ENCODE measurements at places on chromosomes 2 and 18.
A peak's percentile ranks its signal among the peaks of the same experiment; 100 is the strongest.

DNA sequence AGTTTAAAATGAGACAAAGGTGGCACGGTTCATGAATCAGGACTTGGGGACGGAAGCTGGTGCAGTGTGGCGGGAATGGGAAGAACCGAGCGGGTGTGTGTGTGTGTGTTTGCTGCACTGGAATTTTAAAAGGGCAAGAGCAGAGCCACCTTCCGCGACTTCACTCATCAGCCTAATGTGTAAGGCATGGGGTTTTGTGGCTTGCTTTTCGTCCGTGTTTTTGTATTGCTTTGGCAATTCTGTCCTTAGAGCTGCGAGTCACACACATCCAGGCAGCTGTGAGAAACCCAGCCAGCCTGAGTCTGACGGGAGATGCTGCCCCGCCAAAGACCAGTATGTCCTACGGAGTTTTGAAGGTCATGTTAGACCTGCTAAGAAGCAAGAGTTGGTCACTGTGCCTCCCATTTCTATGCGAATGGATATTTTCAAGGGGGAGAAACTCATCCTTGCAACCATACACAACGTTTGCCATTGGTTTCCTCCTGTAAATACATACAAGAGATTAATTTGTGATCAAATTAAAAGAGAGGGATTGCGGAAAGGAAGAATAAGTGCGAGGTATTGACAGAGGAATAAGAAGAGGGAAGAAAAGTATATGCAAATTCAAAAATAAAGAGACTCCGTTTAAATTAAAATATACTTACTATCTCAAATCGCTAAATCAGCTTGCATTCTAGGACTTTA is 665 bp upstream of the CACNB4 start:
- DNase-seq: peak; percentile 52
- H3K27ac ChIP-seq: peak overlapping the region; percentile 71
- H3K36me3 ChIP-seq: no peaks in the 10 kb centered on the region

GRCh38 chr2:48483506-48483905 is 46.4 kb upstream of the STON1 start:
- H3K4me3 ChIP-seq: no peak overlapping the region
- no peaks in the 10 kb centered on the region for H3K27me3 ChIP-seq
- peaks cover 13% of the 10 kb centered on the region for H3K36me3 ChIP-seq
- no peak overlapping the region for H3K27ac ChIP-seq
- peaks cover 6% of the 10 kb centered on the region for H3K4me1 ChIP-seq

GRCh38 chr18:59150236-59150635 is 10.6 kb downstream of the SEC11C start:
- H3K27me3 ChIP-seq: no peaks in the 10 kb centered on the region
- H3K36me3 ChIP-seq: no peaks in the 10 kb centered on the region
- H3K4me3 ChIP-seq: no peak overlapping the region
- no peak for DNase-seq

- no peak overlapping the region for H3K4me3 ChIP-seq
- peaks cover 30% of the 10 kb centered on the region for H3K27me3 ChIP-seq
- H3K4me1 ChIP-seq: peaks cover 7% of the 10 kb centered on the region
- H3K27ac ChIP-seq: no peak overlapping the region
These were observed 194.9 kb upstream of the POU3F3 start for GRCh38 chr2:104658904-104659591.

GRCh38 chr18:48026216-48026615 is 95.8 kb upstream of the SMAD2 start:
- no peak overlapping the region for H3K4me3 ChIP-seq
- no peak overlapping the region for H3K27ac ChIP-seq
- no peak for DNase-seq
- H3K27me3 ChIP-seq: peaks cover 7% of the 10 kb centered on the region

GRCh38 chr2:58606799-58607198 is 365.7 kb upstream of the FANCL start:
- no peaks in the 10 kb centered on the region for H3K27me3 ChIP-seq
- H3K27ac ChIP-seq: no peak overlapping the region
- no peak overlapping the region for H3K4me3 ChIP-seq
- no peaks in the 10 kb centered on the region for H3K36me3 ChIP-seq
- DNase-seq: no peak
- H3K4me1 ChIP-seq: no peaks in the 10 kb centered on the region

DNA sequence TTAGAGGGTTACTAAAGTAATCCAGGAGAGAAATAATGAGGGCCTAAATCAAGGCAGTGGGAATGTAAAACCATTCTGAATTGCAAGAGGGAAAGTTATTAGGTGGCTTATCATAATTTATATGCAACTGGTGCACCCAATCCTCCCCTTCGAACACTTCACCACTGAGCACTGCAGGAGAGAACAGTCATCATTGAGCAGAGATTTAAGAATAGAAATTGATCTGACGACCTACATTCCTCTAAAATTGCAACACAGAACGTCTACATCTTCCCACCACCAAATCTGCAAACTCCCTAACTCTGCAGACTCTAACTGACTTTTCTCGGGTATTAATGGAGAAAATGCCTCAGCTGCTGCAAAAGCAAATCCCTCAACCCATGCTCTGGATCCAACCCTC is 138.5 kb upstream of the CDH20 start:
- no peaks in the 10 kb centered on the region for H3K36me3 ChIP-seq
- no peak overlapping the region for H3K27ac ChIP-seq
- DNase-seq: no peak
- H3K4me1 ChIP-seq: no peaks in the 10 kb centered on the region
- H3K27me3 ChIP-seq: no peaks in the 10 kb centered on the region
- no peak overlapping the region for H3K4me3 ChIP-seq

DNA sequence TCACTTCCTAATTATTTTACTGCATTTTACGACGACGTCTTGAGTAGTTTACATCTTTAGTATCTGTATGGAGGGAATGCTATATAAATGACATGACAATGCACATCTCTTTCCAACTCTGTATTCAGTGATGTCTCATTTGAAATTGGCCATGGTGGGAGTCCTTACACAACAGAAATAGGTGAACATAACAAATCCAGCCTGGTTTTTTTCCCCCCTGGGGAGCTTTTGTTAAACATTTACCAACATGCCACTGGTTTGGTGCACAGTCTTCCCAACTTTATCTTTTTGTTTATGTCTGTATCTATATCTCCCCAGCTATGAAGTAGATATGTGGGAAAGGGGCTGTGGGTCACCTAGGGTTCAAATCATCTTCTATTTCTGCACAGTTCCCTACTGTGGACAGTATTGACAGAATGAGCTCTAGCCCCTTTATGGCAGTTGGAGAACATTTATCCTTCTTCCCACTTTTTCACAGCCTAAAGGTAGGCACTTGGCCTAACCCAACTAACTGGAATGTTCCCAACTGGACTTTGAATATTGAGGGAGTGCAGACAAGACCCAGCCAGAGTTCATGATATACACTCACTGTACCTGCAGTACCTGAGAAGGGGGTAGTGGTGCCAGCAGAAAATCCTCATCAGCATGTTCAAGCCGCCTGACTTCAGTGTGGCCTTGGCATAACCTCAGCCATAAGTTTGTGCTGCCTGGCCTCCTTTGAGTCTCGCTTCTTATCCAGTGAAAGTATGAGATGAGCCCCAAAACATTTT is 5.7 kb upstream of the RTKN start:
- peaks cover 6% of the 10 kb centered on the region for H3K4me1 ChIP-seq
- H3K27me3 ChIP-seq: peaks cover 2% of the 10 kb centered on the region
- no peak for DNase-seq
- H3K36me3 ChIP-seq: no peaks in the 10 kb centered on the region

DNA sequence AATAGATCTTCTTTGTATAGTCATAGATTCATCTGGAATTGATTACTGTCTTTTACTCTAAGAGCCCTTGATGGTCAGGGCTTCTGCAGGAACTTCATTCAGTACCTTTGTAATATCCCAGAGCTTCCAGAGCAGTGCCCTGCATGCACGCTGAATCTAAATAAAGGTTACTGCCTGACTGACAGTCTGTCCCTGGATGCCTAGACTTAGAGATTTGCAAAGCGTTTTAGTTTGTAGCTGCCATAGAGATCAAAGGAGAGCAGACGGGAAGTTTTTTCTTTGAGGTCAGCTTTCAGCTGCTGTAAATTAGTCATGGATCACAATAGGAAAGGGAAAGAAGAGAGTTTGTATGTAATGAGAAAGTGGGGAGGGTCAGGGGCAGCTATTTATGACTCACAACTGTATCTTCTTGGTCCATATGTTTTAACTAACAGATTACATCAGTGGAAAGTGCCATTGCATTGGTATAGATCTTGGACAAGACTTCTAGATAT is 45.2 kb upstream of the NYAP2 start:
- no peaks in the 10 kb centered on the region for H3K4me1 ChIP-seq
- H3K27me3 ChIP-seq: no peaks in the 10 kb centered on the region
- H3K27ac ChIP-seq: no peak overlapping the region
- peak; percentile 45 for DNase-seq
- no peaks in the 10 kb centered on the region for H3K36me3 ChIP-seq

- no peaks in the 10 kb centered on the region for H3K36me3 ChIP-seq
- no peak overlapping the region for H3K27ac ChIP-seq
- DNase-seq: no peak
- no peak overlapping the region for H3K4me3 ChIP-seq
These were observed 473.4 kb upstream of the TRIB2 start for GRCh38 chr2:12243381-12243780.

- peaks cover 14% of the 10 kb centered on the region for H3K36me3 ChIP-seq
- no peak for DNase-seq
These were observed 4.7 kb downstream of the MYOM1 start for GRCh38 chr18:3214855-3215637.

DNA sequence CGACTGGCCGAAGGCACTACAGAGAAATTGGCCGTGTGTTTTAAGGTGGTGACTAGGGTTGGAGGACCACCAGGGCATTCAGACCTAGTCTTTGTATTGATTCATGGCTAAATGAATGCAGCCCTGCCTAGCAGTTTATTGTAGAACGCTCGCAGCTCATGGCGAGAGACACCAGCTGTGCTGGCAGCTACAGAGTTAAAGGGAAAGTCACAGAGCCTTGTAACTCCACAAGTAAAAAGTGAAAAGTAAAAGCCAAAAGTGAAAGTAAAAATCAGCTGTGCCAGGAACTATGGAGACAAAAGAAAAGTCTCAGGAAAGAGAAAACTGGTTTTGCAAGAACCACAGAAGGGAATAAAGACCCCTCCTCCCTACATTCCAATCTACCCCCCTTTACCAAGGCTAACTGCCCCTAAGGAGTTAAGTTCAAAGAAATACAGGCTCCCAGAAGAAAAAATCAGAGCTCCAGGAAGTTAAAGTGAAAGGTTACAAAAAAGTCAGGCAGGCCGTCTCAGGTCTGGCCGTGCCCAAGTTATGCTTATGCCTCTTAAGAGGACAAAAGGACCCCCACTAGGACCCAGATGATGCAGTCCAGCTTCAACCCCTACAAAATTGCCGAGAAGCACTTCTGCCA is 46.4 kb upstream of the SELENOI start:
- H3K36me3 ChIP-seq: peaks cover 3% of the 10 kb centered on the region
- H3K27ac ChIP-seq: peak overlapping the region; percentile 74
- DNase-seq: peak; percentile 87
- peak overlapping the region; percentile 54 for H3K4me3 ChIP-seq

GRCh38 chr2:146433116-146433875 is 1411.5 kb upstream of the ACVR2A start:
- H3K36me3 ChIP-seq: no peaks in the 10 kb centered on the region
- no peak for DNase-seq
- H3K4me3 ChIP-seq: no peak overlapping the region
- no peak overlapping the region for H3K27ac ChIP-seq
- H3K27me3 ChIP-seq: no peaks in the 10 kb centered on the region

- no peak overlapping the region for H3K4me3 ChIP-seq
- H3K4me1 ChIP-seq: peaks cover 11% of the 10 kb centered on the region
- H3K36me3 ChIP-seq: peaks cover 7% of the 10 kb centered on the region
- peak overlapping the region; percentile 66 for H3K27ac ChIP-seq
- peak; percentile 55 for DNase-seq
- no peaks in the 10 kb centered on the region for H3K27me3 ChIP-seq
These were observed 32.6 kb downstream of the FASTKD2 start for GRCh38 chr2:206798000-206798399.

DNA sequence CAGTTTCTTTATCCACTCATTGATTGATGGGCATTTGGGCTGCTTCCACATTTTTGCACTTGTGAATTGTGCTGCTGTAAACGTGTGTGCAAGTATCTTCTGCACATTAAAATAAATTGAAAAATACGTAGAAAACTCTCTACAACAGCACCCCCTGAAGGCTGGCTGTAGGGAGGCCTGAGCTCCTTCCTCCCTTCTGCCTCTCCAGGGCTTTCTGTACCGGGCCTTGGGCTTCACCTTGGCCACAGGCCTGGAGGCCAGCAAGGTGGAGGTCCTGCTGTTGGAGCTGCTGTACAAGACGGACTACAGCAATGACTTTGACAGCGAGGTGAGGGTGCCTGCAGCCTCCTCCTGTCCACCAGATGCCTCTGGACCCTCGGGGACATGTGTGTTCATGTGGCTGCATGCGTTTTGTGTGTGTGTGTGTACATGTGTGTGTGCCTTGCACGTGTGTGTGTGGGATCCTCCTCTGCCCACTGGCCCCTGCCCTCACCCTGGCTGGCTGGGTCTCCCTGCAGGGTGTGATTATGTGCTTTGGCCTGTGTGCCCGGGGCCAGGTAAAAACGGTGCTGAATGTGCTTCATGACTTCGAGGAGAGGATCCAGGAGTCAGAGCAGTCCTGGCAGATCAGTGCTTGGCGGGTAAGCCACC is 29.2 kb downstream of the MROH2A start:
- peaks cover 11% of the 10 kb centered on the region for H3K27me3 ChIP-seq
- no peak overlapping the region for H3K27ac ChIP-seq
- no peak overlapping the region for H3K4me3 ChIP-seq
- H3K4me1 ChIP-seq: no peaks in the 10 kb centered on the region
- no peaks in the 10 kb centered on the region for H3K36me3 ChIP-seq

DNA sequence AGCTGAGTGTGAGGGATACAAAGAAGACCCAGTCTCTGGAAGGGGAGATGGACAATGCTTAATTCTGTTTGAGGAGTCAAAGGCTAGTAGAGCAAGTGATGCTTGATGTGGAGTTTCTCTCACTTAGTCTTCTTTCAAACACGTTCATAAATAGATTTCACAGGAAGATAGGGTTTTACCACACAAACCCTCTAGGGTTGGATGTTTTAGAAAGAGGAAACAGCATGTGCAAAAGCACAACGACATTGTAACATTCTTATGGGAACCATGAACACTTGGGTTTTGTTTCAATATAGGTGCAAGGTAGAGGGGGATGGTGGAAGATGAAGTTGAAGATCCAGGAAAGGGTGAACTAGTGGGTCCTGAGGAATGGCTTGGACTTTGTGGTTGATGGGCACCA is 10.8 kb upstream of the EFEMP1 start:
- no peaks in the 10 kb centered on the region for H3K36me3 ChIP-seq
- no peaks in the 10 kb centered on the region for H3K27me3 ChIP-seq
- no peak for DNase-seq
- no peak overlapping the region for H3K27ac ChIP-seq
- H3K4me1 ChIP-seq: no peaks in the 10 kb centered on the region

- no peaks in the 10 kb centered on the region for H3K36me3 ChIP-seq
- no peak overlapping the region for H3K27ac ChIP-seq
- H3K27me3 ChIP-seq: no peaks in the 10 kb centered on the region
- H3K4me1 ChIP-seq: no peaks in the 10 kb centered on the region
These were observed 118.9 kb downstream of the VWA3B start for GRCh38 chr2:98205889-98206288.

GRCh38 chr2:173130496-173131465 is 55.1 kb downstream of the MAP3K20 start:
- H3K27ac ChIP-seq: no peak overlapping the region
- DNase-seq: peak; percentile 19
- no peaks in the 10 kb centered on the region for H3K36me3 ChIP-seq
- H3K4me1 ChIP-seq: peaks cover 2% of the 10 kb centered on the region

Measured in muscle of leg (tissue), 16 donors.